C1 segment of cervical spinal cord (tissue), 14 donors: ENCODE measurements at places on chromosomes 2 and 18.

DNA sequence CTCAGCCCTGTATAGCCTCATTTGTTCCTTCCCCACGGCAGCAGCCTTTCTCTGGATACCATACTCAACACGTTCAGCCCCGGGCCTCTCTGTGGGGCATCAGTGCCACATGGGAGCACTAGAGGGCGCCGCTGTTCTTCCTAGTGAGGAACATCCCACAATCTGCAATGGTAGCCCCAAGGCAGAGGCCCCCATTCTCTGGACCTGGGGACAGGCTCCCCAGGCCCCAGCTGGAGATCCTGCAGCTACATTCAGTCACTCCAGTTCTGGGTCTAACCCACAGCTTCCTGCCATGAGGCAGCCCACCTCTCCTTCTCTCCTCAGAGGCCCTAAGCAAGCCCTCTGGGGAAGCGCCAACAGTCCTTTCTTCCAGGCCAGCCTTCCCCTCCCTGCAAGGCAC, 14.2 kb upstream of the SFXN5 start:
- DNase-seq, result peak; percentile 53

- DNase-seq, result no peak
Measured at GRCh38 chr18:9876867-9877654, 8.7 kb upstream of the TXNDC2 start.

GRCh38 chr2:201852878-201853415, 46.6 kb downstream of the CDK15 start:
- DNase-seq, result no peak

DNA sequence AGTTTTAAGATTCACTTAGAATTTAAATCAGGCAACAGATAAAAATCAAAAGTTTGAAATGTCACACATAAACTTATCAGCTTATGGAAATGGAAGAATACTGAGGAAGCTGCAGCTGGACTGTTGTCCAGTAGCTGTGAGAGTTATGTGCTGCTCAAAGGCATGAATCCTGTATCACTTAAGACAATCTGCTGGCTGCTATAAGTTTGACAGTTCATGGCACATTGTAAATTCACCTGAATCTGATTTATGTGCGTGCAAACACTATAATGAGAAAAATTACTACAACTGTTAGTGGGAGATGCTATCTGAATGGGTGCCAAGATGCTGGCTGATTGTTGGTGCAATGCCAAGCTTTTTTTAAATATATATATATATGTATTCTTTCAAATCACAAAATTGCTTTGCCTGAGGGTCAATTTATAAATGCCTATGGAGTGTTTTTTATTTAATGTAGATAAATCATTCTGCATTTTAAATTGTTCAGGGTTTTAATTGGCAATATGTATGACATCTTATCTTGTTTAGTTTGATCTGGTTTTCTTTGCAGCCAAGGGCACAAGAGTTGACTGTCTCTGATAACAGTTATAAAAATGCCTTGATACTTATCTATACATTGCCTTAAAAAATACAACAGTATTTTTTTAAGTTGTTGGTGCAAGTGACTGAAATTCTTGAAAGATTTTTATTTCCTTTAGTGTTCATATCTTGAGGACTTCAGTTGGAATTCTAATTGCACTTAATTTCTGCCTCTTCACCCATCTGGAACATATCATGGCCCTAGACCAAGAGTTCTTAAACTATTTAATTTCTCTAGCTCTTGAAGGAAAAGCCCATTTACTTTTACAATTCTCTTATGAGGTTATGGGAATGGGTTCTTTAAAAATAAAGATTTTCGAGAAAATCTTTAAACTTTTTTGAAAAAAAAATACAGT, 48.7 kb downstream of the CAVIN2 start:
- no peak for DNase-seq

GRCh38 chr2:178109813-178110212, 2.4 kb upstream of the RBM45 start:
- no peak for DNase-seq

GRCh38 chr18:44723411-44723810, 42.7 kb downstream of the SETBP1 start:
- no peak for DNase-seq

DNA sequence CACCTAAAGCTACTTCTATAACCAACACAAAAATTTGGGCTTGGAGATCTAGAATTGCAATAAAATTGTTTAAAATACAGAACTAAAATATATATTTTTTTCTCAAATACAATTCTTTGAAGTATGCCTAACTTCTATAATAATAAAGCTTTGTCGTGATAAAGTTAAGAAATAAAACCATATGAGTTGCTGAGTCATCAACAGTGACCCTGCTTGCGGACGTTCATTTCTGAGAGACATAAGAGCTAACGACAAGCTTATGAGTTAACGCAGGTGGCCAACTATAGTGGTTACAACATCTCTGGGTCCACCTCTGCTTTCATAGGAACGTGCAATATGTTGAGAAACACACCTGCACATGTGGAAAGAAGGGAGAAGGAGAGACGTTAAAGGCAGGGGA, 407.1 kb upstream of the SLC14A2 start:
- no peak for DNase-seq

- DNase-seq, result no peak
Measured at GRCh38 chr2:133992454-133992853, 261.4 kb upstream of the MGAT5 start.

DNA sequence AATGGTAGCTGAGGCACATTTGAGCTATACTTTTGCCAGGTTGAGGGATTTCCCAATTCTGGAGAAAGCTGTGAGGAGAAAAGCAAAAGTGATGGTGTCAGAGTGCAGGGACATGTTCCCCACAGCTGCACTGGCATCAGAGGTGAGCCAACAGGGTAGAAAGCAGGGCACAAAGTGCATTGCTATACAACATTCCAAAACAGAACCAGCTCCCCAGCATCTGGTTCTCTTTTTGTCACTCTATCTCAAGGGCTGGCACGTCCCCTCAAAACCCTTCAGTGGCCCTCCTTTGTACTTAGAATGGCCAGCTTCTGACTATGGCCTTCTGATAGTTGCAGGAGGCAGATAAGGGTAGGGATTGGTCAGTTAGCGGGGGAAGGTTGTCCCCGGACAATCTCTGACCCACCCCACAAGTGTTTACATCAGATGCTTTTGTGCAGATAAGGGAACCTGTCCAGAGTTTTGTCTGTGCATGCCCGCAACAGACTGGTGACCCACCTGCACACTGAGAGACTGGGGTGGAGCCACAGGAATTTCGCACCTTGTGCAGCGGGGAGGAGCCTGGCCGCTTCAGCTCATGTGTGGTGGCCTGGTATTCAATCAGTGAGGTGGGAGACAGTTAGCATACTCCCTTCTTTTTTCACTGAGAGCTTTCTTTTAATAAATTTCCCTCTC, 31.0 kb upstream of the TMEM17 start:
- no peak for DNase-seq
